ENCODE measurements at places on chromosomes 7 and 10. TPM values are rescaled to one million over a fixed set of nuclear protein-coding genes. Genes with fewer than 3 reads are reported as not detected.
A peak's percentile ranks its signal among the peaks of the same experiment; 100 is the strongest.

DNA sequence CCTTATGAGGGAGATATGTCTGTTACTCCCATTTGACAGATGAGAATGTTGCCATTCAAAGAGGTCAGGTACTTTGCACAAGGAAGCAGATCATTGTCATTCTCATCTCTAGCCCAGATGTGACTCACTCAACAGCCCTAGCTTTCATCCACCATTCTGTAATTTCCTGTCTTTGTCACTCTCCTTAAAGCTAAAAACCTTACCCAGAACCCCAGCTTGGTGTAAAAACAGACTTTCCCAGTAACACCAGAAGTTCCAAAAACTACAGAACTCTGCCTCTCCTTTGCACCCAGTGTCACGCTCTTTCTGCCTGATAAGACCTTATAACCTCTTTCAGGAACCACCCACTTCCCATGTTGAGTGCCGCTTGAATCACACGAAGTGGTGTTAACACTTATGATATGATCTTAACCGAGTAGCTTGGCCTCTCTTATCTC lies 89.1 kb upstream of the SP4 start:
- DNase-seq: peak; percentile 80

TRPV5 gene
- total RNA-seq: not detected

ATOH7 gene
- not detected for total RNA-seq

OPN1SW gene
- not detected for total RNA-seq

SEMA3A gene
- total RNA-seq: 3.0 TPM

CYP26C1 gene
- not detected for total RNA-seq
